ENCODE measurements at places on chromosomes 1 and 21.

DNA sequence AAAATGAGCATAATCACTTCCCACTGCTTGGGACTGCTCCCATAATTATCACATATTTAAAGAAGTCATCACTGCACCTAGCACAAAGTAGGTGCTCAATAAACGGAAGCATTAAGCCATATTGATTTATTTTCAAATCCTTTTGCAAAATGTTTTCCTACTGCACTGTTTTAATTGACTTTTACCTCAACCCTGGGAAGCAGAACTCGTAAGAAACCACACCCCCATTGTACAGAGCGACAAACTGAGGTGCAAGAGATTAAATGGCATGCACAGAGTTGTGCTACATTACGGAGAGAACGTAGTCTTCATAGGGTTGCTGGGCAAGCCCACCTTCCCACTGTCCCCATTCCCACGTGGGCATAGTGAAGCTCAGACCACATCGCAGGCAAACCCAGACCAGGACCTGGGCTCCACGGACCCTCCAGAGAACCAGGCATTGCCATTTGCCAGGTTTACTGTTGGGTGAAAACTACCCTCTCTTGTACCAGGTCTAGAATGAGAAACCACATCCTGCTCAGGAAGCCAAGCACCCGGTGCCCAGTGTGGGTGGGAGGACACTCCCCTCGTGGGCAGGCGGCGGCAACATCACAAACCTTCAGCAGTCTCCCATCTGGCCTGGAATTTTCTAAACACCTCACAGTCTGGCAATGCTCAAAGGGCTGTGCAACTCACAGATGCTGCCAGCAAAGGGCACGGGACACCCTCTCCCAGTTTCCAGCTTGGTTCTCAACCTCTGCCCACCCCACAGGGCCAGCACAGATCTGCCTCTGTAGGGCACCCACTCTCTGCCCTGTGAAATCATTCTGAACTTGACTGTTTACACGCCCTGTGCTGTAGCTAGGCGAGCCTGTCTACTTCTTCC lies 8.2 kb downstream of the IFFO2 start:
- no peak for DNase-seq

GRCh38 chr21:31252611-31253010 lies 91.5 kb downstream of the TIAM1 start:
- DNase-seq: no peak

- peak; percentile 90 for DNase-seq
Observed at GRCh38 chr1:207963427-207964194, 52.7 kb upstream of the CD34 start.

GRCh38 chr1:154742606-154743005 lies 127.5 kb downstream of the KCNN3 start:
- no peak for DNase-seq

- DNase-seq: no peak
Observed at GRCh38 chr21:31624961-31625491, 34.5 kb upstream of the SOD1 start.

- no peak for DNase-seq
Observed at GRCh38 chr1:31978843-31979400, 34.7 kb upstream of the KHDRBS1 start.

DNA sequence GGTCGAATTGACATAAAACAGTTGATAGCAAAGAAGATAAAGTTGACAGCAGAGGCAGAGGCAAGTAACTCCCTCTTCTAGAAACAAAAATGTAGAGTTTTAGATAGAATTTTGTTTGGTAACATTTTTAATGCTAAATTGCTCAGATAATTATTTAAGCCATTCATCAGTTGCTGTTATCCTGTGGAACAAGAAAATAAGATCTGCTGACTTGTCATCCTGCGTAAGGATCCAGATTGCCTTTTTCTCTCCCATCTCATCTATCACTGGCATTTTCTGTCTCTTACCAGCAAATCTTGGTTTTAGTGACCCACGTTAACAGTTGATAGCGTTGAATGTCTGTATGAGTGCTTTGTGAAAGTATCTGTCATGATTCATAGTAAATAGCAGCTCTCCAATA lies 29.8 kb downstream of the SOAT1 start:
- DNase-seq: no peak

- no peak for DNase-seq
Observed at GRCh38 chr1:226973898-226974543, 33.9 kb downstream of the COQ8A start.

DNA sequence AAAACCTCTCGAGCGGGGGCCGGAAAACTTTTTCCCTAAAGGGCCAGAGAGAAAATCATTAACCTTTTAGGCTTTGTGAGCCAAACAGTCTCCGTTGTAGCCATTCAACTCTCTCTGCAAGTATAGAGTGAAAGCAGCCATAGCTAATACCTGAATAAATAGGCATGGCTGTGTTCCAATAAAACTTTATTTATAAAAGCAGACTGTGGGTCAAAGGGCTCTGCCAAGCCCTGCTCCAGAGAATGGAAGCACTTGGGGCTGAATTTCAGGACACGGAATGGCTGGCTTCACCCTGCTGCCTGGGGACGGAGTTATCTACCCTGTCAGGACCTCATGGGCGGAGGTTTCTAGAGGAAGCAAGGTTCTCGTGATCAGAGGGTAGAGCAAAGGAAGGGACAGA lies 92.7 kb downstream of the CASZ1 start:
- DNase-seq: no peak

DNA sequence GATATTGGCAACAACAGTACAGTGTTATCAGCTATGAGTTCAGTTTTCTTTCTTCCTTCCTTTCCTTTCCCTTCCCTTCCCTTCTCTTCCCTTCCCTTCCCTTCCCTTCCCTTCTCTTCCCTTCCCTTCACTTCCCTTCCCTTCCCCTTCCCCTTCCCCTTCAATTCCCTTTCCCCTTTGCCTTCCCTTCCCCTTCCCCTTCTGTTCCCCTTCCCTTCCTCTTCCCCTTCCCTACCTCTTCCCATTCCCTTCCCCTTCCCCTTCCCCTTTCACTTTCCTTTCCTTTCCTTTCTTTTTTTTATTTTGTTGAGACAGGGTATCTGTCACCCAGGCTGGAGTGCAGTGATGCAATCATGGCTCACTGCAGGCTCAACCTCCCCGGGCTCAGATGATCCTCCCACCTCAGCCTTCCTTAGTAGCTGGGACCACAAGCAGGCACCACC lies 72.3 kb upstream of the CAPZB start:
- DNase-seq: no peak

GRCh38 chr1:89929467-89930063 lies 65.3 kb upstream of the ZNF326 start:
- no peak for DNase-seq

- DNase-seq: no peak
Observed at GRCh38 chr1:178498896-178499675, 2.3 kb upstream of the CLEC20A start.

DNA sequence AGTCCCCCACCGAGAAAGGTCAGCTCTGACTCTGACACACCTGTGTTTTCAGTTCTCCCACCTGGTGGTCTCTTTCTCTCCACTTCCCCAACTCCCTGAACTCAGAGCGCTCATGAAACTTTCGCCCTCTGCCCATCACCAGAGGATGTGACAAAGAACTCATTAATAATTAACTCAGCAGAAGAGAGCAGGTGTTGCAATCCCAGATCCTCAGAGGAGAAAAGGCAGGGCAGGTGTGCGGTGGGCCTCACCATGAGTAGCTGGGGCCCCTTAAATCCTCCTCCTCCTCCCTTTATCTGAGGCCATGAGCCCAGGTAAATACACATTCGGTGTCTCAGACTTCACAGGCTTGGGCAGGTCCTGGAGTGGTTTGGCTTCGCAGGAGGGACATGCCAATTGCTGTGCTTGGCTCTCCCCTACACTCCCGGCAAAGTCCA lies 1.7 kb upstream of the LAMB3 start:
- no peak for DNase-seq

DNA sequence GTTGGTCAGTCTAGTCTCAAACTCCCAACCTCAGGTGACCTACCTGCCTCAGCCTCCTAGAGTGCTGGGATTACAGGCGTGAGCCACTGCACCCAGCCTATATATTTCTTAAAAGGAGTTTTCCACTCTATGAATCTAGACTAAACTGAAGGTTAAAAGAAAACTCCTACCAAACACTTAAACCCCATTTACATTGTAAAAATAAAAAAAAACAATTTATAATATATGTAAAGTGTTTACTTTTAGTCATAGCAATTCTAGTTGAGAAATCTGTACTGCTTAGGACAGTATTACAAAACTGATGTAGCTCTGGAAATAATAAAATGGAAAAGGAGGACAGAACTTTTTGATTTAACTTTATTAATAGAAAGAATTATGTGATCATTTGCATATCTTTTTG lies 9.5 kb downstream of the ASB17 start:
- no peak for DNase-seq

- no peak for DNase-seq
Observed at GRCh38 chr1:160546942-160547341, 23.9 kb upstream of the SLAMF6 start.

GRCh38 chr1:179441501-179441900 lies 75.7 kb downstream of the AXDND1 start:
- no peak for DNase-seq

DNA sequence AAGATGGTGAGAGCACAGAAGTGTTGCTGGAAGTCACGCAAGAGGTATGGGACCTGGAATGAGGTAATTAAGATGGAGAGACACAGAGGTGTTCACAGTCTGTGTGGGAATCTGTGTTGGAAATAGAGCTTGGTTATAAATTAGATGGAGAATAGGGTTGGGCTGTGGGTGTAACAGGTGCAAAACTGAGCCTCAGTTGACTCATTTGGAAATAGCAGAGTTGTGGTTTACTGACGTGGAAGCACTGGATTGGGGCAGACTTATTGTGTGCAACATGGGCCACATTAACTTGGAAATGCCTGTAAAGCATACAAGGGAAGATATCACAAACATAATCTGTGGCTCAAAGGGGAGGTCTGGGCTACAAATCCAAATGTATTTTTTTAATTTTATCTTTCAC lies 13.0 kb downstream of the CAMSAP2 start:
- DNase-seq: peak; percentile 52

DNA sequence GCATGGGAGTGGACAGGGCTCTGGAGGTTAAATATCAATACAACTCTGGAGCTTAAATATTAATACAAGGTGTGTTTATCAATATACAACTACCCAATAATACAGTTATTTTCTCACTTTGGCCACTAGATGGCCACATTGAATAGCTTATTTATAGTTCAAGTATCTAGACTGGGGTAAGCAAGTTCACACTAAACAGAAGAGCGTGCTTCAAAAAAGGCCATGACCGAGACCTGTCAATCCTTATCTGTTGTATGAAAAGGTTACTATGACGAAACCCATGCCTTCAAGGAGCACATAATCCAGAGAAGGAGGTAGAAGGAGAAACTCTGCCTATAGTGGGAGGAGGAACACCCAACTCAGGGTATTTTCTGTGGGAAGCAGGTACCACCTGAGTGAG lies 29.1 kb downstream of the CHML start:
- peak; percentile 72 for DNase-seq

GRCh38 chr1:162385280-162385623 lies 3.7 kb downstream of the C1orf226 start:
- DNase-seq: no peak

DNA sequence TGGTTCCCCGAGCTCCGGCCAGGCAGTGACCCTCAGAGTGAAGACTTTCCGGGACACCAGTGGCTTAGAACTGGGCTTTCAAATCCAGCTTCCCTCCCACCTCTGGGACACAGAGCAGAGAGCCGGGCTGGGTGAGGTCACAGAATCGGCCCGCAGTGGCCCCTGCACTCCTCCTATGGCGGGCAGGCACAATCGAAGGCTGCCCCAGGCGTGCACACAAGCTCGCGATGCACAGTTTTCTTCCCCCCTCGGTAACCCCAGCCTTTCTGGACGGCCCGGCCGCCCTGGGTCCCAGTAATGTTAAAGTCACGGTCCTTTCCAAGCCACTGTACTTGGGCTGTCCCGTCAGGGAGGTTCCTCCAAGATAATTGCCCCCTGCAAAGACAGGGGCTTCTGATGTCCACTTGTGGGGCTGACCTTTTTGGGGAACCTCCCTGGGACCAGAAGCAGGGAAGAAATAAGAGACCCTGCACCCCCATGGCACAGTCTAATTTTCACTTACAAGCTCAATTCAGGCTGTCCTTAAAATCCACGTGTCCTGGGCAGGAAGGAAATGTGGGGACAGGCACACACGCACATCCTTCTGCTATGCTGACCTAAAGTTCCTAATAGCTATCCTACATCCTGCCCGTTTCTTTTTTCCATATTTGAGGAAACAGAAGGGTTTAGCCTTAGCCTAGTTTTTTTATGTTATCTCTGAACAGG lies 13.7 kb downstream of the TFF3 start:
- no peak for DNase-seq

GRCh38 chr1:36128905-36129206 lies 3.8 kb upstream of the COL8A2 start:
- DNase-seq: no peak

DNA sequence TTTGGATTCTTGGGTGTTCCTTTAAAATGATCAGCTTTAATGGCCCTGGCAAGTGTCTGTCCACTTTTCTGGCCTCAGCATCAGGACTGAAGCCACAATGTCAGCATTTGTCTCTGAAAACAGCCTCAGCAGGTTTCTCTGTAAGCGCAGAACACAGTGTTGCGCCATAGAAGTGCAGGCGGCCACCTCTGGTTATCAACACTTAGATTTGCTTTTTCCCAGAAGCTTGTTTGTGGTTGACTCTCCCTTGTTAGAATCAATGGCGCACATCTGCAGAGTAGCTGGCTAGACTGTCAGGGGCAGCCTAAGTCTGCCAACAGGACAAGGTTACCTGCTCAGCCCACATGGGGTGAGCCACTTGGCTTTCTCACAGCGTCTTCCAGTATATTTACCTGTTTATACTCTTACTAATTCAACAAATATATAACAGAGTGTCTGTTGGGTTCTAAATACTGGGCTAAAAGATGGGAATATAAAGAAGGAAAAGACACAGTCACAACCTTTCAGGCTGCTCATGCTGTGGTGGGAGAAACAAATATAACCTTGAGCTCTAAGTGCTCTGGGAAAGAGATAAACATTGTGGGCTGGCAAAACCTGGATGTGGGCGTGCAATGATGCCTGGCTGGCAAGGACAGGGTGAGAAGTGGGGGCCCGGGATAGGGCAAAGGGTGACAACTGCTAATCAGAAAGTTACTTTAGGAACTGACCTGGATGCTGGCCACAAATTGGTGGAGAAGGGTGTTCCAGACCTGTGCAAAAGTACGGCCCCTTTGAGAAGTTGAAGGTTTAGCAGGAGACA lies 149.3 kb upstream of the KIAA0040 start:
- no peak for DNase-seq

DNA sequence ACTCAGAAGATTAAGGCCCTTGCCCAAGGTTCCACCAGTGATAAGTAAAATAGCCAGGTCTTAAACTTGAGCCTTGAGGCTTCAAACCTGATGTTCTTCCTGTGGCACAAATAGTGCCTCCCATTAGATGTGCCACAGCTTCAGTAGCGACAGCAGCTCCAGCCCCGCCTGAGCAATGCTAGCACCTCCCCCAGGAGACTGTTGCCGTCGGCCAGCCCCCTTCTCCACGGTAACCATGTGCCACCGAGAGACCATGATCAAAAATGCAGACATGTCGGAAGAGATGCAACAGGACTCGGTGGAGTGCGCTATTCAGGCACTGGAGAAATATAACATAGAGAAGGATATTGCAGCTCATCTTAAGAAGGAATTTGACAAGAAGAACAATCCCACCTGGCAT lies 32.2 kb downstream of the KLHDC7A start:
- DNase-seq: no peak

Data from GM12865 (cell line).